ENCODE measurements at places on chromosomes 6 and 20.
A peak's percentile ranks its signal among the peaks of the same experiment; 100 is the strongest.

DNA sequence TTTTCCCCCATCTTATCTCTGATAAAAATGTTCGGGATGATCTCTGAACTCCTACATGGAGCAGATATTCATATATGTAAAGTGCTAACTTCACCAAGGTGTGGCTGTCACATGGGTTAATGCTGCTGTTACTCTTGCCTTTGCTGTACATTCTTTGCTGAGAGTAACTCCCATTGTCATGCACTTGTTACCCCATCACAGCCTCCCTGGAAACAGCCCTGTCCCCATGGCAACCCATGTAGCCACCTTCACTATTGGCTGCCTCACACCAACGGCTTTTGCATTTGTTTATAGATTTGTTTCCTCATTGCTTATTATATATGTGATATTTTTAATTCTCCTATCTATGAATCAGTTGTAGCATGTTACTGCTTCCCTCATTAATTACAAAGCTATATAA lies 17.3 kb upstream of the IBTK start:
- DNase-seq, result no peak

DNA sequence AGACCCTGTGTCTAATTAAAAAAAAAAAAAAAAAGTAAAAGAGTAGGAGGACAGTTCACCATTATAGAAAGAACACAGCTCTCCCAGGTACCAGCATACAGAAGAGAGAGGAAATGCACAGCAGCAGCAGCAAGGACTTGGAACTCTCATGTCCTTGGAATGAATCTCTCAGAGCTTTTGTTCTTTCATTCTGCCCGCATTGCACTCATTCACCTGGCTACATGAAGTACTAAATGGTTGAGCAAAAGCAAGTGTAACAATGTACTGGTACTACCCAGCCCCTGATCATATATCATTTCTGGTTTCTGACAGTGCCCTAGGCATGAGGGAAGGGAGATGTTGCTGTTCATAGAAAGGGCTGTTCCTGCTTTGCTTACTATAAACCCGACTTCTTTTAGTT lies 12.1 kb upstream of the BTN3A3 start:
- DNase-seq, result no peak

- DNase-seq, result peak; percentile 72
These were observed 51.9 kb downstream of the GCLC start for GRCh38 chr6:53492860-53493634.

GRCh38 chr6:28865401-28866204 lies 58.2 kb downstream of the TRIM27 start:
- peak; percentile 57 for DNase-seq

- no peak for DNase-seq
These were observed 498.7 kb downstream of the PREX1 start for GRCh38 chr20:48329031-48329615.

GRCh38 chr6:155311086-155311485 lies 3.2 kb downstream of the TFB1M start:
- no peak for DNase-seq

DNA sequence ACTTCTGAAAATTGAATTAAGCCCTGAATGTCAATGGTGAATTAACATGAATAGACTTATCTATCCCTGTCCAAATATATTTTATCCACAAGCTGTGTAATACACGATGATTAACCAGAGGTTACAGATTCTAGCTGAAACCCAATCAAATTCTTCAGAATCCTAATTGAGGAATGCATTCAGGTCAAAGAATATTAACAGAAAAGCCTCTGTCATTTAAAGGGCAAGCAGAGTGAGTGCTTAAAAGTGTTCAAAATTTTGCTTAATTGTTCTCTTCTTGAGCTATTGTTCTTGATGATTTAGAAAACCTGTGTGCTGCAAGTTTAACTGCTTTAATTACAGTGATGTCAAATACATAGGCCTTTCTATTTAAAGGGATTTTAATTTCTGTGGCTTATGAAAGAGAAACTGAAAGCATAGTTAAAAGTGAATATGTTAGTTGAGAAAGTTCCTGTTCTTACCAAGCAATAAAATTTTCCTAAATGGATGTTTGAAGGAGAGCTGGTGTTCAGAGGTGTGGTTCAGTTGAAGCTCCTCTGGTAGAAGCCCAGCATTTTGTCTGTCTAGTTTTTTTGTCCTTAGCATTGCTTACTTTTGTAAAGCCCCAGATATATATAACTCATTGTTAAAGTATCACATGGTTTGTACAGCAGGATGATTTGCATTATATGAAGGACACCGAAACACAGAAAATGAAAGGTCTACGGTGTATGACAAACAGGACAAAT lies 466.3 kb upstream of the PLCB4 start:
- DNase-seq, result no peak

DNA sequence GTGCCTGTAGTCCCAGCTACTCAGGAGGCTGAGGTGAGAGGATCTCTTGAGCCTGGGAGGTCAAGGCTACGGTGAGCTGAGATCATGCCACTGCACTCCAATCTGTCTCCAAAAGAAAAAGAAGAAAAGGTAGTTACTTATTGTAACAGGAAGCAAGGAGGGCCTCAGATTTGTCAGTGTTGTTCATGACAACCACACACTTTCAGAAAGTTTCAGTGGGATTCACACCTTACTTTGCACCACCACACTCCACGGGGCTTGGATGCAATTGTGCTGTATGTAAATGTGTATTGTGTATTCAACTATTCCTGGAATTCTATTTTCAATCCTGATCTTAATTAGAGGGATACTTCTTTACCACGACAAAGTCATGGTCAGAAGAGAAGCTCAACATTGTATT lies 142.6 kb downstream of the ELOVL4 start:
- DNase-seq, result no peak

DNA sequence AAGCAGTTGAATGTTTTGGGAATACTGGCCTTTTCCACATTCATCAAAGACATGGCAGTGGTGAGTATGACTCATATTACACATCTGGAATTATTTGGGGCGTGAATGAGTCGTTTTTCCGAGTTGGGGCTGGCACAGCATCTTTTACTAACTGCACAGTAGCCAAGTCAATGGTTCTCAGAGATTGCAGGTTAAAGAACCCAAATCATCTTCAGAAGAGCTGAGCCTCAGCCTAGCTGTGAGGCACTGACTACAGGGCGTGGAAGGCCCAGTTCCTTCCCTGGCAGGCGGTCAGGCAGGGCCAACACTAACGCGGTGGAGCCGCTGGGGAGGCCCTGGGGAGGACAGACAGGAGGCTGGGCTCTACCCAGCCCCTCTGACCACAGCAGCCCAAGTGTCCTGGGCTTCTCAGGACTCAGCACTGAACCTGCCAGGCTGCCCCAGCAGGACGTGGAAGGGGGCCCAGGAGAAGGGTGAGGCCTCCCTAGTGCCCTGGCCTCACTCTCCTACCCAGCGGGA lies 20.1 kb upstream of the HELZ2 start:
- no peak for DNase-seq

- no peak for DNase-seq
These were observed 17.7 kb downstream of the SNX9 start for GRCh38 chr6:157840776-157841175.

- DNase-seq, result no peak
These were observed 149.7 kb downstream of the LAMA2 start for GRCh38 chr6:129032602-129033001.

DNA sequence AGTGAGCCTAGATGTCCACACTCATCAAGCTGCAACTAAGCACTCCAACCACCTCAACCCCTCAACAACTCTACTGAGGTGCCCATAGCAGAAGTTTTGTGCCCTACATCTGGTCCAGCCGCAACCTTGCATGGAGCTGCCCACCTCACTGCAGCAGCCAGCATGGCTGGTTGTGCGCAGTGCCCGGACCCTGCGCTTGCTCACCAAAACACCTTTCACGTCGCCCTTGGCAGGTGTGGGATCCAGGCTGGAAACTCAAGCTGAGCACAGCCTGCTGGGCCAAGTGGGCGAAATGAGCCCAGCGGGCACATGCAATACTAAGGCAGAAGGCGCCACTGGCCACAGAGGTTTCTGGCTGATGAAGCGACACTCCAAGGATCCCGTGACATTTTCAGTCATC lies 902.4 kb downstream of the TBC1D32 start:
- DNase-seq, result no peak

DNA sequence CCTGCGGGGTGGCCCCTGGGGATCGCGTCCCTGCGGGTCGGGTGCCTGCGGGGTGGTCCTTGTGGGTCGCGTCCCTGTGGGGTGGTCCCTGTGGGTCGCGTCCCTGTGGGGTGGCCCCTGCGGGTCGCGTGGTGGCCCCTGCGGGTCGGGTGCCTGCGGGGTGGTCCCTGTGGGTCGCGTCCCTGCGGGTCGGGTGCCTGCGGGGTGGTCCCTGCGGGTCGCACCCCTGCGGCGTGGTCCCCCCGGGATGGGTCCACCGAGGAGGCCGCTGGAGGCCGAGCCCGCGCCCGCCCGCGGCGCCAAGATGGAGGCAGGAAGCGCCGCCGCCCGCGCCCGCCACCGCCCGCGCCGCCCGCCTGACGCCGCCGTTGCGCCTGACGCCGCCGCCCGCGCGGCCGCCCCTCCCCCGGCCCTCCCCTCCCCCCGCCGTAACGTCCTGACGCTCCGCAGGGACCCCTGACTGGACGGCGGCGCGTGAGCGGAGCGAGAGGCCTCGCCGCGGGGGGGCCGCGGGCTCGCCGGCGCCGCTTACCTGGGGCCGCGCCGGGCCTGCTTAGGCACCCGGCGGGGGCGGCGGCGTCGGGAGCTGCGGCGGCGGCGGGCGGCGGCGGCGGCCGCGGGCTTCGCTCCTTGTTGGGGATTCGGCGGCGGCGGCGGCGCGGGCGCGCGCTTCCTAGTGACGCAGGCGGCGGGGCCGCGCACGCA lies at the start of gene GMEB2:
Gene GMEB2, minus strand, starts transcription at position 678 of the 705 bp plus-strand sequence. CDS start 7,704 bp downstream, outside the sequence.
- DNase-seq, result peak; percentile 65

GRCh38 chr20:34112600-34113101 lies 608 bp upstream of the EIF2S2 start:
- DNase-seq, result peak; percentile 50

Measured in cerebellar cortex (tissue), 1 donor.